Bladder microvascular endothelial cell (primary cell): ENCODE measurements at places on chromosomes 11 and 22. TPM values are rescaled to one million over a fixed set of nuclear protein-coding genes. Genes with fewer than 3 reads are reported as not detected.

GRM5 gene
- under 0.01 and 0.13 TPM in 2 replicates for total RNA-seq

OR52N4 gene
- total RNA-seq: not detected in 2 replicates

SERHL2 gene
- total RNA-seq: 1.9 and 3.2 TPM in 2 replicates

MPZL3 gene
- 5.1 and 6.0 TPM in 2 replicates for total RNA-seq

DPAGT1 gene
- 9.4 and 26.6 TPM in 2 replicates for total RNA-seq

OR8G1 gene
- not detected in 2 replicates for total RNA-seq

C11orf16 gene
- not detected in 2 replicates for total RNA-seq

MMP11 gene
- total RNA-seq: 1.9 and 8.6 TPM in 2 replicates

DYNC2H1 gene
- total RNA-seq: 4.6 and 4.7 TPM in 2 replicates

HSPB2 gene
- total RNA-seq: not detected in 2 replicates

ATM gene
- 49.2 and 108 TPM in 2 replicates for total RNA-seq

DNAJB7 gene
- total RNA-seq: not detected in 2 replicates

SLC25A18 gene
- total RNA-seq: not detected in 2 replicates

SCGB1C1 gene
- not detected in 2 replicates for total RNA-seq

RTN4RL2 gene
- total RNA-seq: 0.19 TPM in 1 of 2 replicates, not detected in the other

TREH gene
- not detected in 2 replicates for total RNA-seq

NTM gene
- 0.06 and 0.32 TPM in 2 replicates for total RNA-seq

LRRC74B gene
- total RNA-seq: not detected in 2 replicates

OR4A16 gene
- total RNA-seq: not detected in 2 replicates

RCE1 gene
- total RNA-seq: 13.1 and 16.9 TPM in 2 replicates
